Fibroblast of villous mesenchyme (primary cell): ENCODE measurements at places on chromosomes 3 and 15. TPM values are rescaled to one million over a fixed set of nuclear protein-coding genes. Genes with fewer than 3 reads are reported as not detected.

Gene FAM107A
- not detected in 2 replicates for total RNA-seq

Gene IQCH
- total RNA-seq, result 2.6 and 4.7 TPM in 2 replicates

Gene HTR3E
- total RNA-seq, result not detected in 2 replicates

DNA sequence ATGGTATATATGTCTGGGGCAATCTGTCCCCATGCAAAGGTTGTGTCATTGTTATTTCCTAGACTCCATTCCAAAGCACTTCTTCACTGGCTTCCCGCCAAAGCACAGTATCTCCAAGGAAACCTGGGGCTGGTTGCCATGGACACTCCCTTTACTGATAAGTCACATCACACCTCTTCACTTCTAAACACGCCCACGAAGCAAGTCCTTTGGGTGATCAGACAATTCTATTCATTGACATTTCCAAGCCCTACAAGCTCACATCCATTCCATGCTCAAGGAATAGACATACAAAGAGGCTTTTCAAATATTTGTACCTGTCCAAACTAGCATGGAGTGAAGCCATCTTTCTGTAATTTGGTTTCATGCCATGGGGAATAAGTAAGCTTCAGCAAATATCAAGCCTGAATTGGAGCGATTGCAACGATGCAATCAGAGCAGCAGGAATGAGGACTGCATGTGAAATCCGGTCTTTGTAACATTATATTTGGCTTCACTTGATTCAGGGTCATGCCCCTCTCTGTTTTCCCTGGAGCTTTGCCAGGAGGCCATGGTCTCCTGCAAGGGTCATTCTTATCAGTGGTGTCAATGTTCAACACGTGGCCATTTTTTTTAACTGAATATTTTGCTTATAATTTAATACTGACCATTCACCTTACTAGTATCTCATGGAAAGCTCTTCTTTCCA lies 201.6 kb upstream of the TMC3 start:
- no peak for DNase-seq

GRCh38 chr3:62926494-62926893 lies 51.3 kb upstream of the CADPS start:
- DNase-seq, result no peak

GRCh38 chr15:94135486-94136147 lies 95.7 kb upstream of the MCTP2 start:
- DNase-seq, result peak; percentile 3

Gene RCCD1
- 12.9 and 14.7 TPM in 2 replicates for total RNA-seq

Gene MITF
- total RNA-seq, result 13.5 and 30.2 TPM in 2 replicates

Gene CD200R1L
- total RNA-seq, result not detected in 2 replicates

Gene HESX1
- not detected in 2 replicates for total RNA-seq

GRCh38 chr3:53357458-53357857 lies 10.1 kb upstream of the DCP1A start:
- peak; percentile 36 for DNase-seq

DNA sequence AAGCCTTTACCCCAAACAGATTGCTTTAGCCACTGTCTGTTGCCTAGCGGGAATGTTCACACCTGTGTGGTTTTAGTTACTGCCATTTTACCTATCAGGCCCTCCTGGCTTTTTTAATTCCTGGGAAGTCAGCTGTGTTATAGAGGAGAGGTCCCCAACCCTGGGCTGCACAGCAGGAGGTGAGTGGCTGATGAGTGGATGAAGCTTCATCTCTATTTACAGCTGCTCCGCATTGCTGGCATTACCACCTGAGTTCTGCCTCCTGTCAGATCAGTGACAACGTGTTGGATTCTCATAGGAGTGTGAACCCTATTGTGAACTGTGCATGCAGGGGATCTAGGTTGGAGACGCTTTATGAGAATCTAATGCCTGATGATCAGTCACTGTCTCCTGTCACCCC lies 127.0 kb downstream of the MBNL1 start:
- DNase-seq, result no peak

GRCh38 chr3:195461594-195462307 lies 18.9 kb upstream of the ACAP2 start:
- DNase-seq, result no peak

DNA sequence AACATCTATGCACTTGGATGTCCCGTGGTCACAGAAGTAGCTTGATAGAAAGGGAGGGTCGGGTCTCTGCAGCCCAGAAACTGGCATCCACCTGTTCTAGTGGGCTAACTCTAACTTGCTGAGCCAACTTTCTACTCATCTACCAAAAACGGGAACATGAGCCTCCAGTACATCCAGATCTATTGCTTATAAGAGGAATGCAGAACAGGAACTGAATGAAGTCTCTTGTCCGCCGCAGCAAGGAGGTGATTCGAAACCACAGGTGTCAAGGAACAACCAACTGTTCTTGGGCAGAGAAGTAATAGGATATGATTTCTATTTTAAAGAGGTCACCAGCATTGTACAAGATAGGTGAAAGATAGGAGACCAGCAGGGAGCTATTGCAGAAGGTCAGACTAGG lies 17.9 kb downstream of the TERC start:
- DNase-seq, result no peak

GRCh38 chr15:58999694-59000093 lies 12.2 kb downstream of the RNF111 start:
- no peak for DNase-seq

Gene GOLGA8H
- under 0.01 TPM in 1 of 2 replicates, not detected in the other for total RNA-seq

Gene IQCF5
- not detected in 2 replicates for total RNA-seq

DNA sequence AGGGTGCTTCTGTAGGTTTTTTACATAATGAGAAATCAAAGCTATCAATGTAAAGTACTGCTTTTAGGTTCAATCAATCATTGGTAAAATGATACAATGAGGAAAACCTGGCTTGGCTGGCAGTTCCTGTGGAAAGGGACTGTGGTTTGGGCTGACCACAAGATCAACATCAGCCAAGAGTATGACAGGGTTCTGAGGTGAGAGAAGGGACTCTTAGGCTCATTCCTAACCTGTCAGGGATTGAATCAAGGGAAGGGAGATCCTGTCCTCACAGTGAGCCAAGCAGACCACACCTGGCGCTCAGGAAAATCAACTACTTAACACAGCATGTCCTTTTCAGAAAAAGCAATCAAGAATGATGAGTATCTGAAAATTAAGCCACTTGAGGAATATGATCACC lies 111.1 kb downstream of the MAGI1 start:
- DNase-seq, result no peak

Gene EFCC1
- total RNA-seq, result not detected in 2 replicates

Gene UBP1
- 70.9 and 79.5 TPM in 2 replicates for total RNA-seq

GRCh38 chr3:106768941-106769480 lies 608.2 kb upstream of the CCDC54 start:
- DNase-seq, result no peak
